Vagina (tissue), 2 donors: ENCODE measurements at places on chromosomes 2 and 18.

DNA sequence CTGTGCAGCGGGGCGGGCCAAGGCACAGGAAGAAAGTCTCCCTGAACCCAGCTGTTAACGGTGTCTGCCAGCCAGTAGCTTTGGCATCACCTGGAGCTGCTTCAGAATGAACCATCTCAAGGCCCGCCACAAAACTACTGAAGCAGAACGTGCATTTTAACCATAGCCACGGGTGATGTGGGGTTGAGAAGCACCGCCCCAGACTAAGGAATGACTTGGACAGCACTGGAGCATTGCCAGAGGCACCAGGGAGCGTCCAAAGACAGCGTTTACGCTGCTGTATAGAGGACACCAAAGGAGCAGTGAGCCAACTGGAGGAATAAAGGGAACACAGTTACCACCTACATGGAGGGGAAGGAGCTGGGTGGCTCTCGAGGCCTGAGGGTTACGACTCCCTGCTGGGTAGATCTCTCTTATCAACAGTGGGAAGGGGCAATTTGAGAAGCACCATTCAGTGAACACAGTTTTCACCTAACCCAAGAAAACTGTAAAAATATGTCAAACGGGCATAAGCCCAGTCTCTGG is 28.4 kb upstream of the LONRF2 start:
- no peak for DNase-seq

DNA sequence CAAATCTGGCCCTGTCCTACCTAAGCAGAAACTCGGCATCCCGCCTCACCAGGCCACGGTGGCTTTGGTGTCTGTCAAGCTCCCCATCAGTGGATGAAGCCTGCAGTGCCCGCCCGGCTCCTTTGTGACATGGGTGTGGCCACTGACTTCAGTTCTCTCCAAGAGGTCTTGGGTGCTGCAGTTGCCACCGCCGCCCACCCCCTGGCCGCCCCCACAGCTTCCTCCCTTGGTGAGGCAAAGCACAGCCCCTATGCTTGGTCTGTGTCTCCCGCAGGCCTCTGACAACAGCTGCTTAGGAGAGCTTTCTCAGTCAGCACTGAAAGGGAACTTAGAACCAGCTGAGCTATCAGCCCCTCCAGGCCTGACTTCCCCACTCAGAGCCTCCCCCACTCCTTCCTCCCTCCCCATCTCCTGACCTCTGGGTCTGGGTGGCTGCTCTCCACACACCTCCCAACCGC is 22.9 kb upstream of the GPR55 start:
- no peak for DNase-seq

DNA sequence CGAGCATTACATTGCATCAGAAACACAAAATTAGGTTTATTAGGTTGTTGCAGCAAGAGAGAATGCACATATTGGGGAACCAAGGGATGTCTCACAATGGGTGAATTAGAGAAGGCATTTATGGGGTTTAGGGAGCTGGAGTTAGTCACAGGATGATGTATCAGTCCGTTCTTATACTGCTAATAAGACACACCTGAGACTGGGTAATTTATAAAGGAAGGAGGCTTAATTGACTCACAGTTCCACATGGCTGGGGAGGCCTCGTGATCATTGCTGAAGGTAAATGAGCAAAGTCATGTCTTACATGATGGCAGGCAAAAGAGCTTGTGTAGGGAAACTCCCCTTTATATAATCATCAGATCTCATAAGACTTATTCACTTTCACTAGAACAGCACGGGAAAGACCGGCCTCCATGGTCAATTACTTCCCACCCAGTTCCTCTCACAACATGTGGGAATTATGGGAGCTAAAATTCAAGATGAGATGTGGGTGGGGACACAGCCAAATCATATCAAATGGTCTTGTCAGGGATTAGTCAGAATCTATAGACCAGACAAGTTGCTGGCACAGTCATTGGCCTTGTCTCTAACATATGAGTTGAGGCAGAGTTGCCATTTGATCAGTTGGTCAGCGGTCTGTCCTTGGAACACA is 61.9 kb upstream of the RBMS1 start:
- DNase-seq, result no peak

DNA sequence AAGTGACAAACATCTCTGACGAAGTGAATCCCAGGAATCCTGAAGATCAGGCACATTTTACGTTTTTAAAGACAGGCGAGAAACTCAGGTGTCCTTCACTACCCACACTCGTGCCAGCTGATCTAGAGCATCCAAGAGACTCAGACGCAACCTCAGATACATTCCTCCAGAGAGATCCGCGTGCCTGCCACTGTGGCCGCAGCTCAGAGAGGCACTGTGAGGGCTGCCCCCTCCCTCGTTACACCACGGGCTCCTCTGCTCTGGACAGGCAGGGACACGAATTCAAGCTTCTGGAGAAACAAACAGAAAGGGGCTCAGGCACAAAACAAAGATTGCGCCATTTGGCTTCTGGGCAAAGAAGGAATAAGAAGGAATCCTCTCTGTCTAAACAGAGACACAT is 268.0 kb downstream of the HDAC4 start:
- DNase-seq, result no peak

DNA sequence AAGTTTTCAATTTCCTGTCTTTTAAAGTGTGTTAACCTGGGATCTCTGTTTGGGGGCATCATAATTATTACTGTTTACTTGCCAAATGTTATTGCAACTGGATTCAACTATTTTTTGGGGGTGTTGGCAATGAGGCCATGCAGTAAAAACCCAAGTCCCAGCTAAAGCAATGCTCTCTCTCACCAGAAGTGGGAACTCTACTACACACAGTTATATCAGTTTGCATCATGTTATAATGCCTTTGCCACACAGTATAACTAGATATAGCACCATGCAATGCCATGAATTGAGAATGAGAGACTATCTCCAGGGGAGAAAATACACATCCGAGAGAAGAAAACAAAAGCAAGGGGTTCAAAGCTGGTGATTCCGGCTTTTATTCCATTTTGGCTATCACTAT is 79.0 kb downstream of the GCA start:
- DNase-seq, result no peak

GRCh38 chr2:204452464-204453023 is 92.7 kb upstream of the PARD3B start:
- DNase-seq, result no peak

DNA sequence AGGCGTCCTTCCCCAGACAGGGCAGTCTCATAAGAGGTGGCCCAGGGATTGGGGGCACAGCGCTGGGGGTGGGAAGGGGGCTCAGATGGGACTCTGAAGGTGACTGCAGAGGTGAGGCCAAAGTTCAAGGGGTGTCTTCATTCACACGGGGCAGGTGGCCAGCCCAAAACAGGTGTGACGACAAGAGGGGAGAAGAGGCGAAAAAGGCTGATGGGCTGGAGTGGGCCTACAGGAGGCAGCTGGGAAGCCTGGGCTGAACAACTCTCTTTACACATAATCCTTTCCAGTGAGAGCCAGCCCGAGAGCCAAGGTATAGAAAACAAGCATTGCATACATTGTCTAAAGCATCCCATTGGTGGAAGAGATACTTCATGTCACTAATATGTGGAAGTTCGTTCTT is 130.9 kb upstream of the ASB18 start:
- peak; percentile 34 for DNase-seq

DNA sequence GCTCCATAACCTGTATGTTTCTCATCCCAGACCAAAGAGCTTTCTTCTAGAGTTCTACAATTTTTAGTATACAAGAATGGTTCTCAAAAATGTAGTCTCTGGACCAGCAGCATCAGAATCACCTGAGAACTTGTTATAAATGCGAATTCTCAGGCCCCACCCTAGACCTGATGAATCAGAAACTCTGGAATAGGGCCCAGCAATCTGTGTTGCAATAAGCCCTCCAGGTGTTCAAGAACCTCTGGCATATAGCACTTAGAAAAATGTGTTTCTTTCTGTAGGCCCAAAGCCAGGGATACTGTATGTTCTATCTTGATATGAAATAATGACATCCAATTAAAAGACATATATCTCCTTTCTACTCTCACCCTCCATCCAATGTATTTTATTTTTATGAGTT is 10.4 kb downstream of the PAIP2B start:
- DNase-seq, result no peak

- no peak for DNase-seq
These were observed 340.6 kb upstream of the DCC start for GRCh38 chr18:51999351-51999750.

GRCh38 chr2:104856973-104857261 is 3.0 kb downstream of the POU3F3 start:
- DNase-seq, result no peak

DNA sequence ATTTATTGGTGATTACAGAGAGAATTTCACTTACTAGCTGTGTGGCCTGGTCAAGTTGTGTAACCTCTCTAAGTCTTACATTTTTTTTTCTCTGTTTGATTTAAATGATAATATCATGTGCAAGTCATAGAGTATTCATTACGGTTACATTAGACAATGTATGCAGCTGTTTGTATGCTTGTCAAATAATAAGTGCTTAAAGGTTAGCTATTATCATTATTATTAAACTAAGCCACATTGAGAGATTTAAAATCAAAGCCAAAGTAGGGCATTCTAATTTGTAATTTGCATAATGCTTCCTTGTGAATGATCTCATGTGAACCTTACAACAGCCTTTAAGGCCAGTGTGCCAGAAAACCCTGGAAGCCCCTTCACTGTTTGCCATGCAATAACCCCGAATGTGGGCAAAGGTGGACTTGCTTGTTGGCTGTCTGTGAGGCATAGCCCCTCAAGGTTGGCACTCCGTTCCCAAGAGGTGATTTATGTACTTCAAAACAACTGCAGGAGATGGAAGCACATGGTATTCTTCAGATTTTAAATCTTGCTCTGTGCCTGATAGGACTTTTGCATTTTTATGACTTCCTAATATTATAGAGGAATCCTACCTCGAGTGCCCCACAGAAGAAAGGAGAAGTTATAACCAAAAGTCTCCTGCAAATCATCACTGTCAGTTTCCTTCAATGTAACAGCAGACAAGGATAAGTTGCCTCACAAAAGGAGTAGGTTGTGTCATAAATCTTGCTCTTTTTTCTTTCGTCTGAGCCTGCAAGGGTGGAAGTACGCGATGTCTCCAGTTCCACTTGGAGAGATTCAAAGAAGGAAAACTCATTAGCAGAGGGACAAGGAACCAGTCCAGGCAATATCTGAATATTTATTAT is 272.0 kb downstream of the TGIF1 start:
- no peak for DNase-seq

DNA sequence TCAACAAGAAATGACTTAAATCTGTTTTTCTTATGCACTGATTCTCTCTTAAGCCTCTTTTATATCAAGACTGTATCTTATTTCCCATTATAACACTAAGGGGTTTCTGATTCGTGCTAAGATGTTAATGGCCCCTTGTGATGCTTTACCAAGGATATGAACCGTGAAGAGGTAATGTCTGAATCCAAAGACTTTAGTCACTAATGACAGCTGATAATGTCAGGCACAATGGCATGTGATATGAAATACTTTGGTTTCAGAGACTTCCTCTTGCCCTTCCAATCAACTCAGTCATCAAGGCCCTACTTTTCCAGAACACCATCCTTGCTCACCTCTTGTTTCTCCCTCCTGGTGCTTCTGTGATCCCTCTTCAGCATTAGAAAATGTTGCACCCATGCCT is 262.8 kb downstream of the KCNE4 start:
- DNase-seq, result no peak

DNA sequence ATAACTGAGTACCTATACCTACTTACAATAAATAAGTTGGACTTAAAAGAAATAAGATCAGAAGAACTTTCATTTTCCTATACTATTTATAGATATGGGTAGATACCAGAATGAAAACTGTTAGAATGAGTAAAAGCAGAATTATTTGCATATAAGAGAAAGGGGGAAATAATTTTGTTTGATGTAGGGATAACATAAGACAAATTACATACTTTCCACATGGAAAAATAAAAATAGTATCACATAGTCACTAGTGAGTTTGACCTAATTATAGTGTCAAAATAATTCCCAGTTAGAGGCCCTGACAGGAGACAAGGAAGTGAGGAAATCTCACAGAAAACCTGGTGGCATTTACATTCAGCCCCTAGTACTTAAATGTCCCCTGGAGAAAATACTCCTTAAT is 28.6 kb downstream of the KCMF1 start:
- no peak for DNase-seq

GRCh38 chr2:4507661-4508060 is 804.3 kb downstream of the DCDC2C start:
- no peak for DNase-seq
